ENCODE measurements at places on chromosomes 7 and 10. TPM values are rescaled to one million over a fixed set of nuclear protein-coding genes. Genes with fewer than 3 reads are reported as not detected.

CHAT gene
- total RNA-seq: 3.8 TPM

- ATAC-seq: no peak
Measured at GRCh38 chr7:123148813-123149212, 51.0 kb downstream of the SLC13A1 start.

FAM237B gene
- total RNA-seq: 0.16 TPM

MAGI2 gene
- 29.8 TPM for total RNA-seq

GRCh38 chr10:94292434-94293090, 70.2 kb downstream of the NOC3L start:
- no peak for ATAC-seq

All from motor neuron (in vitro differentiated cells).